K562 (cell line): ENCODE measurements at places on chromosomes 12 and 14.

DNA sequence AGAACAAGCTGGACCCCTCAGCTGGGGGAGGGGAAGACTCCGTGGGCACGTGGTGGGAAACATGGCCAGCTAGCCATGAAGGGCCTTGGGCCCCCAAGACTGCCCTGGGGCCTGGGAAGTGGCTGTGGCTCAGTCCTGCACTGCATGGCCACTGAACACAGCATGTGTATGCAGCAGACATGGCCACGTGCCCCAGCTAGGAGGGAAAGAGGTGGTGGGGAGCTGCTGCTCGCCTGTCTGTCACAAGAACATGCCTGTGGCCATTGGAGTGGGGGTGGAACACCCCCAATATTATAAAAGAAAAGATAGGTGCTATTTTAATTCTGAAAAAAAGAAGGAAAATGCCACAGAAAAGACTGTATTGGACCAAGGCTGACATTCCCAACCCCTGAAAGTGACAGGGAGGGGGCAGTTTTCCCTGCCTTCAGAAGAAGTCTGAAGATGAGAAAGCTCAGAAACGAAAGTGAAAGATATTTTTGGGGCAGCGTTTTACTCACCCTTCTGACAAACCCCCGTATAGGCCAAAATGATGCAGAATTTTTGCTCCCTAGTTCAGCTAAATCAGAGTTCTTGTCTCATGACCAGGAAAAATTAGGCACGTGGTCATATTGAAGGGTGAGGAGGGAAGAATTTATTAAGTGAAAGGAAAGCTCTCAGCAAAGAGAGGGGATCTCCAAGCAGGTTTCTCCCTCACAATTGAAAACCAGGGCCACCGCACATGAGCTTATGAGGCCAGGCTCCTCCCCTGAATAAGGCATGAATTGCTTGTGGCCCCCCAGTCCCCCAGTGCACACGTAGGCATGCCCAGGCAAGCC is 35.2 kb upstream of the PCNX1 start:
- DNase-seq: no peak

- peak; percentile 2 for DNase-seq
Measured at GRCh38 chr14:104184911-104185499, 46.6 kb downstream of the KIF26A start.

DNA sequence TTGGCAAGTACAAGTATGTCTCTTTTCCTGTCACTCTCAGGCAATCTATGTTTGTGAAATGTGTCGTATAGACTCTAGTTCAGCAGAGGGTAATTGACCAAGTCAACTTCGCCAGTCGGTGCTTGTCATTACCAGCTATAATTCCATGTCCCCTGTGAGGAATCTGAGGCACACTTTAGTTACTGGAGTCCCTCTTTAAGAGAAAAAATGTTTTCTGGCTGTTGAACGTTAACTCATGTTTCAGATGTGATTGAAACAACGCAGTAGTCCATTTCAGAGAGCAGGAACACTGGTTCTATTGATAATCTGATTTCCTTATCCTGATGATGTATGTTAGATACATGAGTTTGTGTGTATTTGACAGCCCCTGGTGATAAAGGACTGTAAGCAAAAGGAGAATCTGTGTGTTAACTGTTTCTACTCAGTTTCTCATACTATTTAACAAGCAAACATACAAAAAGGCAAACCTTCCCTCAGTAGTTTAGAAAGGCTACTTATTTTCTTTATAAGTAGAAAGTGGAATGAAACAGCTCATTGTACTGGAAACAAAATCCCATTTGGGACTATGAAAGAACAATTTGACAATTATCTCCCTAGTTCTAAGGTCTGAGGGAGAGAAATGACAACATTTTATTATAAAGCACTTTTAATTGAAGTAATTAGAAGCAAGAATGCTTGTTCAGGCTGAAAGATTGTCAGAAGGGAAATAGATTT is 161.1 kb upstream of the TRHDE start:
- DNase-seq: no peak

DNA sequence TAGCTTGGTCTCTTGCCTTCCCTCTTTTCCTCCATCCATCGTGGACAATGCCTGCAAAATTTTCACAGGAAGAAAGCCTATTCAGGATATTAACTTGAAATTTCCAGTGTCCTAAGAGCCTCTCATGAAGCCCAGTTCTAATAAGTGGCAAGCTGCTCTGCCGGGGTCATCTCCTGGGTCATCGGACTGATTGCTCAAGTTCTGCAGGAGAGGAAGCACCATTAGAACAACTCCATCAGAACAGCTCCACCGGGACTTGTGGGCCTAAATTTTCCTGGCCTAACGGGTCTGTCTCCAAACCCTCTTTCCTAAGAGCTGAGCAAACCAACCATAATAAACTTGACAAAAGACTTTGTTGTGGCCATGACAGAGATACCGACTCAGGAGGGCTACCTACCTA is 13.9 kb downstream of the ERG28 start:
- no peak for DNase-seq

DNA sequence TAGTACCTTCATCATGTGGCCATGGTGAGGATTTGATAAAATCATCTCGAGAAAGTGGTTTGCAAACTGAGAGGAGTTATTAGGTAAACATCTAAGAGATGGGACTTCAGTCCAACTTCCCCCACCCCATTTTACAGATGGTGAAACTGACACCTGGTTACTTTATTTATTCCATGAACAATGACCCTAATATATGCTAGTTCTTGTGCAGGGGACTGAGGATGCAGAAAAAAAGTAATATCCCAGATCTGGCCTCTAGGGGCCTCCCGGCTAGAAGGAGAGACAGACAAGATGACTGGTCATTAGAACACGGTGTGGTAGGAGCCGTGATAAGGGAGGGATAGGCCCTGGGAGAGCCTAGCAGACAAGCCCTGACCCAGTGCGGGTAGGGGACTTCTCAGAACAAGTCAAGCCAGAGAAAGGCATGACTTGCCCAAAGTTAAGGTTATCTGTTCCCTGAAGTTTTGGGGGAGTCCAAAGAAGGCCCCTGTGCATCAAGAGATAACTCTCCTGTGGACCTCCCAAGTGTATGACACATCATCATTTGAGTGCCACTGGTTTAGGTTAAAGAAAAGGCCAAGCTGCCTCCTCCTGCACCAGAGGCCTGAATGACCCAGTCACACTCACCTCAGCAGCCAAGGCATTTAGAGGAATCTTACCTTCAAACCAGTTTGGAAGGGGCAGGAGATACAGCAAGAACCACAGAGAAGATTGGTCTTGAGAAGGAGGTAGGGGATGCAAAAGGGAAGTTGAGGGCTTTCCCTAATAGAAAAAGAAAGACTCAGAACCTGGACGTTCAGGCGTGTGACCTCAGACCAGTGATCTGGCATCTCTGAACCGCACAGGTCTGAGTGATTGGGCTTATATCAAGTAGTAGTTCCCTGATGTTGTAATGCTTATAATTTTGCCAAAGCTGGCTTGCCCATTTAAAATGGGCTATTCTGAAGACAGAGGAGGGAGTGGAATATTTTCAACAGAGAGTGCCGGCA is 1.6 kb downstream of the CMKLR1 start:
- peak; percentile 94 for DNase-seq

GRCh38 chr14:52363041-52363704 is 49.1 kb downstream of the PTGER2 start:
- no peak for DNase-seq

DNA sequence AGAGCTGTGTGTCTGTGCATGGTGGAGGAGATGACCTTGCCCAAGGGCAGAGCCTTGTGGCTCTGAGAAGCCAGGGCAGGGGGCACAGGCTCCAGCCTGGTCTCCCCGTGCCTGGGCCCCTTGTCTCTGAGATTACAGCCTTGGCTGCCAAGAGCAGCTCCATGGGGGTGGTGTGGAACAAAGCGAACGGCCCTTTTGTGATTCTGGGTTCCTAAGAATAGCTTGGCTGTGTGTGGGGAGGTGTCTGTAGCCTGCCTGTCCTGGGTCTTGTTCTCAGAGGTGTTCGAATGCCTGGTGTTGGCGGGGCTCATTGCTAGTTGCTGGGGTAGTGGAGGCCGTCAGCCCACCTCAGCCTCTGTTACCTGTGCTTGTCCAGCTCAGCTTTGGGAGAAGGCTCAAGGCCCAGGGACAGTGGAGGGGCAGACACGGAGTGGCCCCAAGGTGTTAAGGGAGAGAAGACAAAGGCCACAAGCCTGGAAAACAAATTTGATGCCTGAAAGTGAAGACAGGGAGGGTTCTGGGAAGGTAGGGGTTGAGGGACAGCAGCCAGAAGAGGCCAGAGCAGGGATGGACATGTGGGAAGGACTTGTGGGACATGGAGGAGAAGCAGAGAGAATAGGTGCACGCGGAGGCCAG is 7.4 kb upstream of the MYH7 start:
- no peak for DNase-seq

DNA sequence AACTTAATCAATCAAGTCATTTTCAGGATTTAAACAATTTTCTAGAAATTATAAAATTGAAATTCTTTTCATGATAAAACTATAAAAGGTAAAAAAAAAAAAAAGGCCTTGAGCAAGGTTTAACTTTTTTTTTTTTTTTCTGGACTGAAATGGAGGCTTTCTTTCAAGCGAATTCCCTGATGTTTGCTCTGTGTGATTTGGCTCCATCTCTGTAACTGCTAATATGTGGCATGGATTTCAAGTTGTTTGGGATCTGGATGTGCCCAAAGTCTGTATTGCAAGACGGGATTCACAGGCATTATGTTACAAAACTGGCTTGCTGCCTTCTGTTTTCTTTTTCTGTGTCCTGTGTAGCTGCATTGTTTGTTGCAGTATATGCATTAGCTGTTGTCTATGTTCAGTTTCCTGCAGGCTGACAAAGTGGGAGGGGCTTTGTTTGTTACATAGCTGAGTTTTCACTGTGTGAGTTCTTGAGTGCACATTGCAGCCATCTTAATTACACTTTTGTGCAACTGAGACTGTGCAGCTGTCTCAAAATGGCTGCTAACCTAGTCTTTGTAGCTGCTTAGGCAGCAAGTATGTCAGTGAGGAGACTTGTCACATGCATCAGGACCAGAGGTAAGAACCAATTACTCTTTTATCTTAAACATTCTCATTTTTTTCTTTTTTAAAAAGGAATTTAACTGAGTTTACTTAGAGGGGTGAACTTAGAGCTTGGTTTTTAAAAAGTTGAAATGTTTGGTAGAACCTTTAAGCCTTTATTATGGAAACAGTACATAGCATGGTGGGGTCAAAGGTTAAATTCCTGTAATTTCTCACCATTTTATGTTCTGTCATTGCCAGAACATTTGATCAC is 19.5 kb downstream of the ATF7IP start:
- peak; percentile 33 for DNase-seq

DNA sequence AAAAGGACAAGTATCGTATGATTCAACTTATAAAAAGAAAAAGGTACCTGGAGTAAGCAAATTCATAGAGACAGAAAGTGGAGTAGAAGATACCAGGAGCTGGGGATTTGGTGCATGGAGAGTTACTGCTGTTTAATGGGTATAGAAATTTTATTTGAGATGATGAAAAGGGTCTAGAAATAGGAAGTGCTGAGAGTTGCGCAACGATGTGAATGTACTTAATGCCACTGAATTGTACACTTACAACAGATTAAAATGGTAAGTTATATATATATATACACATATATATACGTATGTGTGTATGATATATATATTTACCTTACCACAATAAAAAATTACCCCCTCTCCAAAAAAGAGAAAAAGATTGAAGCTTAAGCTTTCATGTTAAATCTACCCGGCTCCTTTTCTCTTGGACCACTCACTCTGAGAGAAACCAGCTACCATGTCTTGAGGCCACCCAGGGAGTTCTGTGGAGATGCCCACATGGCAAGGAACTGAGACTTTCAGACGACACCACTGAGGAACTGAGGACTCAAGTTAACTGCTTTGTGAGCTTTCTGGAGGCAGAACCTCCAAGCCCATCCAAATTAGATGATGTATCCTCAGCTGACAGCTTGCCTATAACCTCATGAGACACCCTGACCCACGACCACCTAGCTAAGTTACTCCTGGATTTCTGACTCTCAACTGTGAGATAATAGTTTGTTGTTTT is 130.0 kb upstream of the BTG1 start:
- no peak for DNase-seq

GRCh38 chr12:45737638-45738037 is 8.1 kb downstream of the ARID2 start:
- no peak for DNase-seq

DNA sequence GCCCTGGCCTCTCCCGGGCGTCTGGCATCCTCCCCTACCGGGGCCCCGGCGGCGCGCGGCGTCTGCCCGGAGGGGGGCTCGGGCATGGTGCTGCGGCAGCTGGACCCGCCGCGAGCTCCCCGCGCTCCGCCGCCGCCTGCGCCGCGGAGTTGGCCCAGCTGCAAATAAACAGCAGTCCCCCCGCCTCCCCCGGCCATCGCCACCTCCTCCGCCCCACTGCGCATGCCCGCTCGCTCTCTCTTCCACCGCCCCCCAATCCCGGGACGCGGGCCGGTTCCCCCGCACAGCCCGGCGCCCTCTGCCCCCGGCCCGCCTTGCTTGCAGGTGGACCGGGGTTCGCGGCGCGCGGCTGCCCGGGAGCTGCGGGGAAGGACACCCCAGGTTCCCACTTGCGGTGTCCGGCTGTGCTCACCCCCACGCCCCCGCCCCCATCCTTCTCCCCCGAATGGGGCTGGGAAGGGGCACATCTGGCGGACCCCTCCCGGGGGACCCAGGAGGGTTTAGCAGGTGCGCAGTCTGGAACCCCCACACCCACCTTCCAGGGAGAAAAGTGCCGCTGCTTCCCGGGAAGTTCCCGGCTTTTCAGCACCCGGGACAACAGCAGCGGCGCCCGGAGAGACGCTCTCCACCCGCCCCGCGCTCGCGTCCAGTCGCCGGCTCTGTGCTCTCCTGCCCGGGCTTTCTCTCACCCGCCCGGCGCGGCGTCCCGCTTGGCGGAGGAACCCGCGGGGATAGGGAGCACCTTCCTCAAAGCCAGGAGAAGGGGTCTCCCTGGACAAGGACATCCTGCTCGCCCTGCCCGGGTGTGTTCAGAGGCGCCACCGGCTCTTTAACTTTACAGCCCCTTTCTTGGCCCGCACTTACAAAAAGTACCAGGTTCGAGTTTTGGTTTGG is at the start of gene TMTC1:
Gene TMTC1, minus strand, starts transcription at position 170 of the 894 bp plus-strand sequence. CDS start 191 bp downstream, outside the sequence.
- DNase-seq: no peak

DNA sequence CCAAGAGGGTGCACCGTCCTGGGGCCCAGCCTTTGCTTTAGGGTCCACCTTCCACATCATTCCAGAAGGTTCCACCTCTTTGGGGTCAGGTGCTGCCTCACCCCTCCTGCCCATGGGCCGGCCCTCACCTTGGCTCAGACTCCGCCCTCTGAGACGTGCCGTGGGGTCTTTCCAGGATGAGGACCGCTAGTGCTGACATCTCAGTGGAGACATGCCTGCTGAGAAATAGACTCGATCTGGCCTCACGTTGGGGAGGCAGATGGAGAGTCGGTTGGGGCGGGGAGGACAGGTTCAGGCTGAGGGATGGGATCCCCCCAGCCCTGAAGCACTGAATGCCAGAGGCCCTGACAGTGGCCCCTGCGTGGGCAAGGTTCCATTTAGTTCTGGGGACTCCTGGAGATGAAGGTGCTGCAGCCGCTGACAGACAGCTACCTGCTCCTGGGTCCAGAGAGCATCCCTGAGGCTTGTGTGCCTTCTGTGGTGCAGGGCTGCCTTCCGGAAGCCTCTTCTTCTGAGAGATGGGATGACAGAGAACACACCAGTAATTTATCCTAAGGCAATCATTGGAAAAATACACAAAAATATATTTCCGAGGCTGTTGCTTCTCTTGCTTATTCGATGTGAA is 185.3 kb downstream of the KIF26A start:
- DNase-seq: no peak

GRCh38 chr14:93811676-93812075 is 23.4 kb upstream of the PRIMA1 start:
- no peak for DNase-seq
